Caki2 (cell line): ENCODE measurements at places on chromosomes 6 and 20. TPM values are rescaled to one million over a fixed set of nuclear protein-coding genes. Genes with fewer than 3 reads are reported as not detected.

- no peak for DNase-seq
Measured at GRCh38 chr6:128005009-128005408, 104.2 kb upstream of the THEMIS start.

DNA sequence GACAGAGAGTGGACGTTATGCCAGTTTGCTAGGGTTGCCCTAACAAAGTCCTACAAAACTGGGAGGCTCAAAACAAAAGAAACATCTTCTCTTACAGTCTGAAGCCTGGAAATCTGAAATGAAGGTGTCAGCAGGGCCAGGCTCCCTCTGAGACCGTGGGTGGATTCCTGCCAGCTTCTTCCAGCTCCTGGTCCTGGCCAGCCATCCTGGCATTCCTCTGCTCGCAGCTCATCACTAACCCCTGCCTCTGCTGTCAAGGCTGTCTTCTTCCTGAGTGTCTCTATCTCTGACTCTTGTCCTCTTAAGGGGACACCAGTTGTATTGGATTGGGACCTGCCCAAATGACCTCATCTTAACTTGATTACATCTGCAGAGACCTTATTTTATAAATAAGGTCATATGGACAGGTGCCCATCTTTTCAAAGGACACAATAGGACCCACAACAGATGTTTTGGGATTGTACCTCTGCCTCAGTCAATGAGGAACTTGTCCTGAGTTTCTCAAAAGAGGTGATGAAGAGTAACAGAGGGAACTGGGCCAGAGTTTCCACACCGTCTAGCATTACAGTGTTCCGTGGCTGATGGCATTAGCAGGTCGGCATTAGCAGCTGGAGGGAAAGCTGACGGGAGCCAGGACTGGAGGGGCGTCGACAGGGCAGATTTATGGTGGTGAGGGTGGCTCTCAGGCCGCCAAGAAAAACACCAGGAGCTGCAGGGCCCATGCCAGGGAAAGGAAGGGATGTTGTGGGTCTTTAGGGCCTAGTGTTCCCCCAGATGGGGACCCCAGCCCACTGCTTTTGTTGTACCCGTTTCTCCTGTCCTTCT, 157.3 kb downstream of the TBXT start:
- DNase-seq = no peak

- no peak for DNase-seq
Measured at GRCh38 chr6:90910893-90911292, 324.0 kb upstream of the MAP3K7 start.

DNA sequence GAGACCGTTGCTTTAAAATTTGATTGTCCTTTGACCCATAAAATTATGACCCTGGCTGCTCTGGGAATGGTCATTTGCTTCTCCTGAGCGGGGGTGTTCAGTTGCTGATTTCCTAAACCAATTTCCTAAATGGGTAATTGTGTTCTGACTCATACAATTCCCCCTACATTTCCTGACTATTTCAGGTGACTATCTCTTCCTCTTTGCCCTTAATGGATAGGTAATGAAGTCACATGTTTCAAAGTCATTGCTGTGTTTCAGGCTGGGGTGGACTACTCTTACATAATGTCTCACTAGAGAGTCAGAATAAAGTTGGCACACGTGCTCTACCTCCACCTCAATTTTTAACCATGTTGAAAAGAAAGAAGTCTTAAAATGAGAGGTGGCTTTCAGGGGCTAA, 109.8 kb downstream of the DOK5 start:
- DNase-seq = no peak

DNA sequence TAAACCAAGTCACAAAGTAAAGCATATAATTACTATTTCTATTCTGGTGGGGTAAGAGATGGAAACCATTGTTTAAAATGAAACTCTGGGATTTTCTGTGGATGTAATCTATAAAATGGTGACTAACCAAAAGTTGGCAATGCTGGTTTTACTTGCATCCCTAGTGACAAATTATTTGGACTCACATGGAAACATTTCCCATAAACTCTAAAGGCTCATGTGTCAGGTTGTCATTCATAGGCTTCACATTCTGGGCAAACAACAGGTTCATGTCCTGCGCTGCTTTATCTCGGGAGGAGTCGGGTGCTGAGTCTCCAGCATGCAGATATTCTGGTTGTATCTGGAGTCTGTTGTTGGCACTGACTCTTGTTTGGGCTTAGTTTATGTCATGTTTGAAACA, 98.0 kb upstream of the SCP2D1 start:
- DNase-seq = no peak

TGM3 gene
- total RNA-seq = 0.24 TPM in 1 of 2 replicates, not detected in the other
